ENCODE measurements at places on chromosomes 11 and 22.

DNA sequence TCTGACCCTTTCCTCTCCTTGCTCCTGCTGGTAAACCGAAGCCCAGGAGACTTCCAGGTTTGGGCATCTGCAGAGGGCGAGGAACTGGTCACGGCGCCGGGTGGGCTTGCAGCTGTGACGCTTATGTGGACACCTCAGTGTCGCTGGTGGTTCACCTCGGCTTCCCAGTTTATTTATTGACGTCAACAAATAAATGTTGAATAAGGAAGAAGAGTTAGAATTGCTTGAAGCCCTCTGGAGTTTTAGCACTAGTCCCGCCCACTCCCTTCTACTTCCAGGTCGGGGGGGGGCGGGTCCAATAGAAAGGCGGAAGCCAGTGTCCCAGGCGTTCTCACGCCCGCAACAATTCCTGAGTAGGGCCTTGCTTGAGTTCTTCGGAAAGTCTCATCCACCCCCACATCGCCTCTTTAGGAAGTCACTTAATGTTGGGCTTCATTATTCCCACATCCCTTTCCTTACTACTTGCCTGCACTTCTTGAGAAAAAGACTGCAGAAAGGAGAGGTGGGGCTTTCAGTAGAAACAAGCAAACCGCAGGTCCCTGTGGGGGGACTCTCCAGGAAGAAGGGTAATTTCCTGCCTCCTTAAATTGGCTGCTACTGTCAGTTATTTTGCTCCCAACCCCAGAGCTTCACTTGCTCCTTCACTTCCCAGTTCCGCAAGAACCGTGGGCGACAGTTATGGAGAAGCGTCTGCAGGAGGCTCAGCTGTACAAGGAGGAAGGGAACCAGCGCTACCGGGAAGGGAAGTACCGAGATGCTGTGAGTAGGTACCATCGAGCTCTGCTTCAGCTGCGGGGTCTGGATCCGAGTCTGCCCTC, at the start of gene TTC9C:
Gene TTC9C, plus strand, starts transcription at position 316 of the 818 bp plus-strand sequence. Its CDS starts 363 bp downstream, at position 679.
- peak; percentile 68 for DNase-seq

GRCh38 chr11:11036848-11037732, 179.2 kb upstream of the ZBED5 start:
- DNase-seq: peak; percentile 64

GRCh38 chr11:106821291-106821690, 197.0 kb downstream of the GUCY1A2 start:
- DNase-seq: no peak

DNA sequence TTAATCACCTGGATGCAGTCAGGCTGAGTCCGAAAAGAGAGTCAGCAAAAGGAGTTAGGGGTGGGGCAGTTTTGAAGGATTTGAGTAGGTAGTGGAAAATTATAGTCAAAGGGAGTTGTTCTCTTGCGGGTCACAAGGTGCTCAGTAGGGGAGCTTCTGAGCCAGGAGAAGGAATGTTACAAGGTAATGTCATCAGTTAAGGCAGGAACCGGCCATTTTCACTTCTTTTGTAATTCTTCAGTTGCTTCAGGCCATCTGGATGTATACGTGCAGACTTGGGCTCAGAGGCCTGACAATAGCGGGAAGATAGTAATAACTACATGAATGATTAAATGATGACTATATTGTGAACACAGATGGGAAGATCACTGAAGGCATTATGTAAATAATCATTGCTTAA, 6.2 kb downstream of the SC5D start:
- DNase-seq: no peak

DNA sequence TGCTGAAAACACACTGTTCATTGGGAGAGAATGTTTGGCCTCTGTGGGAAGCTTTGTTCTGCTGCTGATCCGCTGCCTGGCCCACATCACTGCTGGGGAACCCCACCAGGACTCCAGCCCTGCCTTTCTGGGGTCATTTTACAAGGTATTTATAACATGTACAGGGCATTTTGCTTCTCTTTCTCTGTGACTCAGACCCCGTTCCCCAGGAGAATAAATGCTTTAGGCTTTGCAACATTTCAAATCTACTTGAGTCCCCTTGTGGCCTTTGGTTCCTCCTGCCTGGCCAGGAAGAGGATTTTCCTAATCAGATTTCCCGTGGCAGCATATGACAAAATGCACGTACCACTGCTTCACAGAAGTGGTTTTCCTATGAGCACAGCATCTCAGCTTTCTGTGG, 43.0 kb downstream of the BTG4 start:
- DNase-seq: no peak

DNA sequence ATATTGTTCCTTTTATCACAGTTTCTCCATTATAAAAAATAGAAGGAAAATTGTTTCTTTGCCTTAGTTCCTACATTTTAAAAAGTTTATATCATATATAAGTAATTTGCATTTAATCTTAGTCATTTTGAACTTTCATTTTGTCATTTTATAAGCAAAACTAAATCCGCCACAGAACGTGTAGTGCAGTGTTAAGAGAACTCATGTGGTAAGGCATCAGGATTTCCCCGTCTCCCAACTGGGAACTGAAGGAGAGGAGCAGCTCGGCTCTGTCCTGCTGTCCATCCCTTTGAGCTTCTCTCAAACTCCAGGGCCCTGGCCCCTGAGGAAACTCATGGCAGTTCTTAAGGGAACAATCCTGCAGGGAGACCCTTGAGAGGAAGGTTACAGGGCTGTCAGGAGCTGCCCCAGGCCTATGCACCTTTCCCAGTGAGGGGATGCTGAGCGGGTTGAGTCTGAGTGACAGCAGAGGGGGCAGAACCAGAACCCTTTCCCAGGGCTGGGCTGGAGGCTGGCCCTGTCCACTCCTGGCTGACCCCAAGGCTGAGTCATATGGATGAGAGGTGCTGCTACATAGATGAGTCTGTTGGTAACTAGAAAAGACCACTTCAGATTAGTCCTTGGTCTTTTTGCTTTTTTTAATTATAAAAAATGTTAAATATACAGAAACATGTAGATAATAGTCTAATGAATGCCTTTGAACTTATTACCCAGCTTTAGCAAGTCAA, 333.1 kb downstream of the TBC1D22A start:
- no peak for DNase-seq

GRCh38 chr11:19241260-19242178, 774 bp upstream of the E2F8 start:
- no peak for DNase-seq

DNA sequence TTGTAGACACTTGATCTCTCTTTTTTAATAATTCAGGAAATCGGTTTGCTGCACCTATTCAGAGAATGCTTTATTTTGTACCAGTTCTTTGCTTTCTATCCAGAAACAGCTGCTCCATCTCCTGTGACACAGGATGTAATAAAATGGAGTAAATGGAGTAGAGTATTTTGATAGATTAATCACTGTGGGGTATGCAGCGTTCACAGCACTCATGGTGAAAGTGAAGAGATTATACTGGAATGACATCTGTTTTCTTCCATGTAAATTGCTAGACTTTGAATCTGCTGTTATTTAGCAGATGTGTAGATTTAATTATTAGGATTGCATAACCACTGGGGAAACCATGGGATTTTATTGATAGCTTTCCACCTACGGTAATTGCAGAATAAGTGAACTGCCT, 227.3 kb upstream of the ARHGAP42 start:
- DNase-seq: no peak

DNA sequence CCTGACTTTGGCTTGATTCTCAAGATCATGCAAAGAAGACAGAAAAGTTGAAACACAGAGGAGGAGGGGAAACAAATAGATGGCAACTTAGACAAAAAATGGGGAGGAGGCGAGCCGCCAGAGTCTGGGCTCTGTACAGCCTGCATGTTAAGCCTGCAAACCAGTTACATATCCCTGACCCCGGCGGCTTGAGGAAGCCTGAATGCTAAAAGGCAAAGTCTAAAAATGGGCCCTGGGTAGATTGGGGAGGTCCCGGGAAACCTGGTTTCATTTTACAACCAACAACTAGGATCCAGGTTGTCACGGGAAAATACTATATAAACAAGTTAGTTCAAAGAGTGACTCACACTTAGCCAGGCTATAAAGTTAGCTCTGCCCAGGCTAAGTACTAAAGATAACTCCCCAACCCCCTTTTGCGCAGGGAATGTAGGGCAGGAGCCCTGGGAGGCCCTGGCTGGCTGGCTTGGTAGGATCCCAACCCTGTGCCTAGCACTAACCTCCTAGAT, 18.8 kb upstream of the ZBTB16 start:
- DNase-seq: peak; percentile 49

GRCh38 chr11:117144477-117145392, 648 bp downstream of the PAFAH1B2 start:
- DNase-seq: no peak

DNA sequence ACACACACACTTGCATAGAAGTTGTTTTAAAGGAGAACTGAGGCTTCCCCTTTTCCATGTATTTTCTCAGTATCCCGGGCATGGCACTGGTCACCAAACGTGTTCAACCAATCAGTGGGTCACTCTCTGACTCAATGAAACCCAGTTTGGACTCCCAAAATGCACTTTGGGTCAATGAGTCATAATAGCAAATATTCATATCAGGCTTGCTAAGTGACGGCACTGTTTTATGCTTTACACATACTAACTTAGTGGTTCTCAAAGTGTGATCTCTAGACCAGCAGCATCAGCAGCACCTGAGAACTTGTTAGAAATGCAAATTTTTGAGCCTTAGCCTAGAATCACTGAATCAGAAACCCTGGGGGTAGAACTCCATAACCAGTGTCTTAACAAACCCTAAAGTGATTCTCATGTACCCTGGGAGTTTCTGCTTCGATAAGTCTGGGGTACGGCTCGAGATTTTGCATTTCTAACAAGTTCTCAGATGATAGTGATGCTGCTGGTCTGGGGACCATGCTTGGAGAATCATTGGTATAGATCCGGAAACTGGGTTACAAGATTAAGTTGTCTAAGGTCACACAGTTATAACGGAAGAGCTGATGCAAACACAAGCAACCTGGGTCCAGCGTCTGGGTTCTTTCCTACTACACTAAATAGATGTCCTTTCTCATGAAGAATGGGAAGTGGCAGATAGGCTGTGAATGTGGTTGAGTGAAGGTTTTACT, 35.6 kb downstream of the ETS1 start:
- no peak for DNase-seq

Measured in fibroblast of the conjunctiva (primary cell).